ENCODE measurements at places on chromosomes 2 and 18. TPM values are rescaled to one million over a fixed set of nuclear protein-coding genes. Genes with fewer than 3 reads are reported as not detected.

Gene POTEC
- not detected for total RNA-seq

Gene FOXI3
- not detected for total RNA-seq

Gene DSG4
- not detected for total RNA-seq

Gene NTSR2
- total RNA-seq: not detected

Gene CD8B2
- 0.11 TPM for total RNA-seq

Gene KCNS3
- total RNA-seq: not detected

Gene TMEFF2
- total RNA-seq: not detected

Gene PROKR1
- not detected for total RNA-seq

Gene TMEM247
- total RNA-seq: not detected

Gene RAB1A
- total RNA-seq: 78.5 TPM

Gene SERPINB2
- total RNA-seq: 1.2 TPM

Gene ALPI
- total RNA-seq: not detected

Gene RAB17
- 0.14 TPM for total RNA-seq

Gene RSAD2
- total RNA-seq: 2.8 TPM

Gene SLC35F5
- 18.6 TPM for total RNA-seq

Gene RAPGEF4
- total RNA-seq: 0.20 TPM

Gene KLHL14
- not detected for total RNA-seq

Gene UGT1A3
- total RNA-seq: not detected

Gene TTC27
- 53.4 TPM for total RNA-seq

Data from activated T-cell treated with anti-CD3 and anti-CD28 coated beads, Interleukin-2, amount 50 U/mL, for 4 hours (primary cell).